ENCODE measurements at places on chromosomes 6 and 20.

GRCh38 chr20:48065833-48066232 is 280.6 kb upstream of the SULF2 start:
- DNase-seq: no peak

DNA sequence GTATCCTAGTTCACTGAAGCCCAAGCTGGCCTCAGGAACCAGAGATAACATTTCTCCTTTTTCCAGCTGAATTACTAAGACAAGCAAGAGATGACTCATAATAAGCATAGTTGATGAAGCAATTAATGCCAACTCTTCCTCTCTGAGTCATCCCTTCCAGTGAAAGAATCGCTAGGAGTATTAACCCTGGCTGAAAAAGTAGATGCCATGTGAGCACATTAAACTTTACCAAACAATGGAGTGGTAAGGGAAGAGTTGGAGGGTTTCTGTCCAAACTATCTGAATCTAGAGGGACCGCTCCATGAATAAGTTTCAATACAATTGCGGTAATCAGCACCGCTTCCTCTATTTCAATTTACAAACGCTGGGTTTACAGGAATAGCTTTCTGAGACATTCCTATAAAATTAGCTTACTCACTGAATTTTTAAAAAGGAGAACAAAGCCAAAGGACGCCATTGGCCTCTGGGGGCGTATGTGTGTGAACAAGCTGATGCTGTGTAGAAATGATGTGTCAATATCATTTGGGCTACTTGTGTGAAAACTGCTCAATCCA is 48.3 kb downstream of the ATXN1 start:
- peak; percentile 45 for DNase-seq

DNA sequence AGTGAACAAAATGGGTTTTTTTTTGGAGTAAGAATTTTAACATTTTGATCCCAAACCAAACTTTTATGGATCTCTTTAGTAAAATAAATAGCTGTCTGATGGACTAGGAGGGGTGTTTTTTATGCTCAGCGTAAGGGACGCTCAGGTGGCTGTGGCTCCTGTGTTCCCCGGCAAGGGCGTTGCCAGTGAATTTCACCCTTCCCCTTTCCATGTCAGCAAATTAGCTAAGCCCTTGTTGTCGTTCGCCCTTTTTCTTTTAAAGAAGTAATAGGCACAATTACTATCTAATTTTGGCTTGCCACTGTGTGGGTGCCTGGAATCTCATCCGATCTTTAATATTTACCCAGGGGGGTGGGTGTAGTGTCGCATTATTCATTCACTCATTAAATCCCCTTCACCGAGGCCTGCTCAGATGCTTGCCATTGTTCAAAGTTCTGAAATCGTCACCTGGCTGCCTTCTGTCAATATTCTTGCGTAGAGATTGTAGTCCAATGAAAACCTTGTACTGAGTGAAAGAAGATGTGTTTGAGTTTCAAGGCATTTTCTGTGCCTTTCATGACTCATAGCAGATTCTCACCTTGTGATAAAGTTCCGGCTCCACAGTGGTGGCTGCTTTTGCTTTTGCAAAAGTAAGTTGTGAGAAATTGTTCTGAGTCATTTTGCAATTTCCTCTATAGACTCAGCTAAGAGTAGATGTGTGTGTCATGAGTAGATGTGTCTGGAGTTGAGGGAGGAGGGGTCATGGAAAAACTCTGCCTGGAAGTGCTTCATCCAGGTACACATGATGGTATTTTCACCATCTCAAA is 40.0 kb upstream of the CLDN20 start:
- no peak for DNase-seq

- peak; percentile 89 for DNase-seq
Observed at GRCh38 chr20:39048000-39048696, 86.0 kb downstream of the DHX35 start.

DNA sequence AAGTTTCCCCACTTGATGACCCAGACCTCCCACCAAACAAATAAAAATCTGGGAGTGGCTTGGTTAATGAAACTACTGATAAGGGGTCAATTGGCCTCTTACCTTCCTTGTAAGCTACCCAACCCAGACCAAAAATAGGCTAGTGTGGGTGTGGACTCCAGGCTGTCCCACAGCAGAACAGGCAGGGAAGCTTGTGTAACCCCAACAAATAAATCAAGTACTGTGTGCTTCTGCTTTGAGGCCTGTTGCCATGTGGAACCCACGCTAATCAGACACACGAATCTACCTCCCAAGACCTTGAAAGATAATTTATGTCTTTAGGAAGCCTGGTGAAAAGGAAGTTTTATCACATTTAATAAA is 33.7 kb upstream of the PAQR8 start:
- no peak for DNase-seq
